ENCODE measurements at places on chromosomes 11 and 22.
A peak's percentile ranks its signal among the peaks of the same experiment; 100 is the strongest.

GRCh38 chr22:43388420-43388851 lies 23.4 kb upstream of the MPPED1 start:
- peak; percentile 82 for DNase-seq

GRCh38 chr11:73234471-73235181 lies 16.5 kb downstream of the P2RY2 start:
- no peak for DNase-seq

GRCh38 chr11:57513452-57513795 lies 2.1 kb downstream of the SLC43A1 start:
- no peak for DNase-seq

DNA sequence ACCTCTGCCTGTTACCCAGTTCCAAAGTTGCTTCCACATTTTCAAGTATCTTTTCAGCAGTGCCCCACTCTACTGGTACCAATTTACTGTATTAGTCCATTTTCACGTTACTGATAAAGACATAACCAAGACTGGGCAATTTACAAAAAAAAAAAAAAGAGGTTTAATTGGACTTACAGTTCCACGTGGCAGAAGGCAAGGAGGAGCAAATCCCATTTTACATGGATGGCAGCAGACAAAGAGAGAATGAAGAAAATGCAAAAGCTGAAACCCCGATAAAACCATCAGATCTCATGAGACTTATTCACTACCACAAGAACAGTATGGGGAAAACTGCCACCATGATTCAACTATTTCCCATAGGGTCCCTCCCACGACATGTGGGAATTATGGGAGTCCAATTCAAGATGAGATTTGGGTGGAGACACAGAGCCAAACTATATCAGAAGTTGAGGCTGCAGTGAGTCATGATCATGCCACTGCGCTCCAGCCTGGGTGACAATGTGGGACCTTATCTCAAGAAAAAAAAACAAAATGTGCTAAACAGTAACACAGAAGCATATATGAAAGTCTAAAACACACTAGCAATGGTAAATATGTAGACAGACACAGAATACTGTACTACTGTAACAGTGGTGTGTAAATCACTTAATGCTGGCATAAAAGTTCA lies 190.3 kb upstream of the ZC3H12C start:
- no peak for DNase-seq

DNA sequence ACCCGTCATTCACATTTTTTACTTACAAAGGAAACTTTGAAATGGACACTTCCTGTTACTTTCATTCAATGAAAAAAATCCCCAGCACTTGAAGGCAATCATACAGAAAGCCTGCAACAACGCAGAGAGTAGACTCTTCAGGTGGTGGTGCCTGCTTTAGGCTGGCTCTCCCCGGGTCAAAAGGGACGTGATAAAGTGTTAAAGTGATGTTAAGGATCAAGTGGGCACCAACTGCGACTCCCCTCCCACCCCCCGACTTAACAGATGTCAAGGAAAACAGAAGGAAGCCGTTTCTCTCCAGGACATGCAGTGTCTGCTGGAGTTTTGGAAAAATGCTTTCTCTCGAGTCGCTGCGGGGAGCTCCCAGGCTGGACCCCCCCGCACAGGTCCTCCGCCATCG lies 414 bp upstream of the PNPLA3 start:
- DNase-seq = peak; percentile 5

DNA sequence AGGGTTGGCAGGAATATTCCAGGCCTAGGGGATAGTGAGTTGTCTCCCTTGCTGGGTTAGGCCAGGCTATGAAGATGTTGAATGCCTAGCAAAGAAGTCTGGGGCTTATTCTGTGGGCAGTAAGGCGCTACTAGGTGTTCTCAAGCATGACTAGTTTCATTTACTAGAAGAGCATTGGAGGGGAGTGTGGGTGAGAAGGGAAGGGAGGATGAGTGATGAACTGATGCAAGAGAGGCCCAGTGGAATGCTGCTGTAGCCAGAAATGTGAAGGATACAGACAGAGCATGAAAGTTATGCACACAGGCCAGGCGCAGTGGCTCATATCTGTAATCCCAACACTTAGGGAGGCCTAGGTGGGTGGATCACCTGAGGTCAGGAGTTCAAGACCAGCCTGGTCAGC lies 33.5 kb downstream of the POU2F3 start:
- DNase-seq = no peak

GRCh38 chr22:19605508-19606331 lies 81.5 kb upstream of the CLDN5 start:
- no peak for DNase-seq

DNA sequence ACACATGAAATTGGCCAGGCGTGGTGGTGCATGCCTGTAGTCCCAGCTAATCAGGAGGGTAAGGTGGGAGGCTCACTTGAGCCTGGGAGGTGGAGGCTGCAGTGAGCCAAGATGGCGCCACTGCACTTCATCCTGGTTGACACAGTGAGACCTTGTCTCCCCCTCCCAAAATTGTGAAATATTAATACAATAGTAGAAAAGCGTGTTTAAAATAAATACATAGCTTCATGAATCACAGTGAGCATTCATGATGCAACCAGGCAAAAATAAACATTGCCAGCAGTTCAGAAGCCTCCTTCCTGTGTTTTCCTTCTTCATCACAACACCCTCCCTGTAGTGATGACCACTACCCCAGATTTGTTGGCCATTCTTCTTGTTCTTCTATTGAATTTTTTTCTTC lies 4.3 kb upstream of the TEAD1 start:
- no peak for DNase-seq

DNA sequence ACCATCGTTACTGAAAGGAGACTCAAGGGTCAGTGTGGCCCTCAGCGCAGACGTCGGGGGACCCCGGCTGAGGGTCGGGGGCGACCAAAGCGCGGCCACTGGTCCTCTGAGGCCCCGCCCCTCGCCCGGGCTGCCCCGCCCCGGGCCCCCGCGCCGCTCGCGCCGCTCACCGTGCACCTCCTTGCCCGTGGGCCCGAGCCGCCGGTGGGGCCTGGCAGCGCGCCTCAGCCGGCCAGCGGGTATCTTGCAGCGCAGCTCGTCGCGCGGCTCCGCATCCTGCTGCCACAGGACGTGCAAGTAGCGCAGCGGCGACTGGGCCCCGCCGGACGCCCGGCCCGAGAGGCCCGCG lies 419 bp downstream of the ANKRD54 start:
- peak; percentile 68 for DNase-seq

DNA sequence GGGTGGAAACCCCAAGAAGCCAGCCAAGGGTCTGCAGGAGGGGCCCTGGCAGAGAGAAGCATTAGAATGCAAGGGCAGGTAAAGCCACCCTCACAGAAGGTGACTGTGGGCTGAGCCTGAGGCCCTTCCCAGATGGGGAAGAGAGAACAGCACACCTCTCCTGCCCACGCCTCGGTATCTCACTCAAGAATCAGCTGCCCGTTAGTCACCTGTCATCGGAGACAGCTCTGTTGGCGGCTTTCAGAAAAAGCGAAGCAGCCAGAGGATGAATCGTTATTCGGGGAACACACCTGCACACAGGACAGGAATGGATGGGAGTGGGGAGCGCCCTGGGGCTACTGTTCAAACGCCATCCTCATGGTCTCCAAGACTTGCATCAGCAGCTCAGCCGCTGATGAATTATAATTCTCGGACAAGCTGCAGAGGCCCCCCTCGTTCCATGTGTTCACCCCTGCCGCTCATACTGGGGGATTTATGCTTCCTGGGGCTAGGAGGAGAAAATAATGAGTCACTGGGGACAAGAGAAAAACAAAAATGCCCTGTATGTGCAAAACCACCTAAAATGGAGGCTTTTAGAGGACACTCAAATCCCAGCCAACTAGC lies 21.6 kb upstream of the TMA7B start:
- DNase-seq = peak; percentile 63

Data from stimulated activated CD4-positive, alpha-beta T cell treated with anti-CD3 and anti-CD28 coated beads, Interleukin-2, amount 100 ng/mL, for 24 hours (primary cell).